NCI-H526 (cell line): ENCODE measurements at places on chromosomes 1 and 21.

DNA sequence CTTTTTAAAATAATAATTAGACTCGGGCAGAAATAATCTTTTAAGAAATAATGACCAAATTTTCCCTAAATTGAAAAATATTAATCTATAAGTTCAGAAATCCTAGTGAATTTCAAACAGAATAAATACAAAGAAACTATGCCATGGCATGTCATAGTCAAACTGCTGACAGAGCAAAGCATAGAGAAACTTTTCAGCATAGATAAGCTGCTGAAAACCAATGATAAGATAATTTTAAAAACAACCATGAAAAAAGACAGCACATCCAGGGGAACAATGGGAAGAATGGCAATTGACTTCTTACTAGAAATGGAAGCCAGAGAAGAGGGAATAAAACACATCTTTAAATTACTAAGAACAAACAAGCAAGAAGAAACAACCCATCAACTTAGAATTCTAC, 19.8 kb downstream of the CD1D start:
- no peak for DNase-seq

DNA sequence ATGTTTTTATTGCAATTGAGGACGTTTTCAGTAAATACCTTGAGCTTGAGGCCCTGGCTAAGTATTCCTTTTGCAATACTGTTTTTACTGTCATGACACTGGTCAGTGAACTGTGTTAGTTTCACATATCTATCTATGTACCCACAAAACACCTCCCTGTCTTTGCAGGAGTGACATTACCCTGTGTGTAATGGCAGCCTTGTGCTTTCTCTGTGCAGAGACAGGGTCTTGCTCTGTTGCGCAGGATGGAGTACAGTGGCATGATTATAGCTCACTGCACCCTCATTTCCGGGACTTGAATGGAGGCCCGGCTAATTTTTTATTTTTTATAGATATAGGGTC, 8.9 kb downstream of the YBX1 start:
- DNase-seq = no peak

DNA sequence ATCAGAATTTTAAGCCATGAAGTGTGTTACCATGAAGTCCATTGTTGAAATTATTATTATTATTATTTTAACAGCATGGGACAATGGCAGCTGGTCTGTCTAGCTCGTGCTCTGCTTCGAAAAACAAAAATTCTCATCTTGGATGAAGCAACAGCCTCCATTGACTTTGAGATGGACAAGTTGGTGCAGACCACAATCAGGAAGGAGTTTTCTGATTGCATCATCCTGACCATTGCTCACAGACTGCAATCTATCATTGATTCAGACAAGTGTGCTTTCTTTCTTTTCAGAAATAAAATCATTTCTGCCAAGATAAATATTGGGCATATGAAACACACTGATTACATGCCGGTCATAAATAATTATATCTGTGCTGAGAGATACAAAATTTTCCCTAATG, 21.0 kb downstream of the HSPA13 start:
- no peak for DNase-seq

DNA sequence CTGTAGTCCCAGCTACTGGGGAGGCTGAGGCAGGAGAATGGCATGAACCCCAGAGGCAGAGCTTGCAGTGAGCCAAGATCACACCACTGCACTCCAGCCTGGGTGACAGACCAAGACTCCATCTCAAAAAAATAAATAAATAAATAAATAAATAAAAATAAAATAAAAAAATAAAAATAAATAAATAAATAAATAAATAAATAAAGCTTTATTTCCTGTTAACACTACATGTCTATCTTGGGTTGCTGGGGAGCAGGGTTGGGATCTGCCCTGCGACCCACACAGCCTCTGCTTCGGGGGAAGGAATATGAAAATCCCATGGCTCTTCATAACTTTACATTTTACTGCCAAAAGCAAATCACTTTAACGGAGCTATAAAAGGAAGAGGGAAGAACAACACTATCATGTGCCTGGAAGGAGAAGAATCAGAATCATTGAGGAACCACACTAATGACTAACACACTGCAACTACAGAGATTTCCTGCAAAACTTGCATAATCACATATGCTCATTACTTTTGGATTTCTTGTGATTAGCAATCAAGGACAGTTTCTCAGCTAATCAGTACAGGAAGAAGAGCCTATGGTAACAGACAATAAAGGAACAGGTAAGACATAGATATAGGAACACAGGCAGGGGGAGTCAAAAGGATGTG, 72.8 kb upstream of the CD55 start:
- no peak for DNase-seq

GRCh38 chr21:10430005-10430404, 91.4 kb upstream of the TPTE start:
- DNase-seq = no peak

DNA sequence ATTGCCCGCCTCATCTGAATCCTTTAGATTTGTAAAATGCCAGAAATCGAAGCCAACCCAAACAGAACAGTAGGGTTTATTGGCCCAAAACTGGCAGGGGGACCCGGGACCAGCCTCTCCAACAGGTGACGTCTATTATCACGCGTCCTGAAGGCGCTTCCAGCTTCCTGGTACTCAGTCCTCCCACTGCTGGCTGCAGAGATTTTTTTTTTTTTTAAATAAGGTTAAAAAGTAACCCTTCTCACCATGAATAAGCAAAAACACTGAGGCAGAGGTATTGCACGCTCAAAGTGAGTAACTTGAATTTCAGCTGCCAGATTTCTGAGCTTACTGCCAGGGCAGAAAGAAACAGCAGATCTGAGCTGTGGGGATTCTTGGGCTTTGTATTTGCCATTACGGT, 54.4 kb upstream of the GCLM start:
- DNase-seq = no peak

GRCh38 chr1:6686294-6686693, 15.3 kb downstream of the DNAJC11 start:
- DNase-seq = no peak

GRCh38 chr1:103111926-103112325, 3.6 kb upstream of the COL11A1 start:
- no peak for DNase-seq

GRCh38 chr1:233470741-233471499, 143.0 kb upstream of the KCNK1 start:
- no peak for DNase-seq

- no peak for DNase-seq
Measured at GRCh38 chr1:248910761-248911160, 4.7 kb downstream of the PGBD2 start.

- no peak for DNase-seq
Measured at GRCh38 chr1:246599315-246599714, 33.1 kb downstream of the CNST start.

DNA sequence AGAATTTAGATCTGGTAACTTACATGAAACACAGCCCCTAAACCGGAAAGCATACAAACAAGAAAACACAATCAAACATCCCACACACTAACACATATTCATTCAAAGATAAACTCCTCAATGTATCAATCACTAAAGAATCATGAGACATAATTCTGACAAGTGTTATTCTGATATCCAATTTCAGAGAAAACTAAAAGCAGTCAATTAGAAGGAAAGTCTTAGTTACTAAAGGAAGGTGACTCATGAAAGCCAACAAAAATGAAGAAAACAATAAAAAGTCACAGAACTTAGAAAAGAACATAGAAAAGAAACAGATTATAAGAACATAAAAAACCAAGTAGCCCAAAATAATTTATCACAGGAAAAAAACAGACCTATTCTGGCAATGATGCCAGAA, 57.2 kb downstream of the ZZZ3 start:
- no peak for DNase-seq

DNA sequence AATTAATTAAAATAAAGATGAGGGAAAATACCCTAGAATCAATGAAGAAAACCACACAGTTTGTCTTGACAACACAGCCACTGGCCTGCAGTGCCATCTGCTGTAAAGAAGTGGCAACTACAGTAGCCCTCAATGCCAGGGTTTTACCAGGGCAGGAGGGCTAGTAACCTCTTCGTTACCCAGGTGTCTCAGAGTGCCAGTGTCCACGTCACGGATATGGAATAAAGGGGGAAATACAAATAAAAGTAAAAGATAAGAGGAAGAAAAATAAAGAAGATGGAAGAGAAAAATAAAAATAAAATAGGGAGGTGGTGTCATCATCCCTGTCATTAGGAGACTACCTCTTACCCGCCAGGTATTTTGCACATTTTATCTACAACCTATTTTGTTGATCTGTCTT, 14.2 kb upstream of the SLC44A3 start:
- peak; percentile 15 for DNase-seq

DNA sequence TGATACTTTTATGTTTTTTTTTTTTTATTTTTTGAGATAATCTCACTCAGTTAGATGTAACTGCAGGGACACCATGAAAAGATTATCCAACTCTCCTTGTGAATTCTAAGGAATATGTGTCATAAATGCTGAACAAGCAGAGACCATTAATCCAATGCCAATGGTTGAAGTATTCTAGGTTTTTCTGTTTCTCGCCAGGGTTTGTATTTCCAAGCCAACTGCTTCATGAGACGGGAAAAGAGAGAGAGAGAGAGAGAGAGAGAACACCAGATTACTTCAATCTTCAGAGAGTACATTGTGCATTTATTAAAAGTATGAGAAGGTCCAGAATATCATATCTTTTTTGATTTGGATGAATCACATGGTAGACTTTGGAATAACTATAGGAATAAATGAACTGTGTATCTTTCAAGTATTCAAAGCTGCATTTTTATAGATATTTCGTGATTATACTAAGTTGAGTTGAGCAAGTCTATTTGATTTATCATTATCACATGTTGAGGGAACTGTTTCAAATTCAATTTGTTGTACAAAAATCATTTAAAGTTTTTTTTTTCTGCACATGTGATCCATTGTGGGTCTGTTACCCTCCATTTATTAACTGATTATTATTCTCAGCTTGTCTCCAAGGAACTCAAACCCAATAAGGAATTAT, 108.4 kb downstream of the PLA2G4A start:
- DNase-seq = no peak
